Stimulated activated CD8-positive, alpha-beta memory T cell treated with anti-CD3 and anti-CD28 coated beads, Interleukin-4, amount 100 ng/mL, for 4 hours (primary cell): ENCODE measurements at places on chromosomes 2 and 18.

DNA sequence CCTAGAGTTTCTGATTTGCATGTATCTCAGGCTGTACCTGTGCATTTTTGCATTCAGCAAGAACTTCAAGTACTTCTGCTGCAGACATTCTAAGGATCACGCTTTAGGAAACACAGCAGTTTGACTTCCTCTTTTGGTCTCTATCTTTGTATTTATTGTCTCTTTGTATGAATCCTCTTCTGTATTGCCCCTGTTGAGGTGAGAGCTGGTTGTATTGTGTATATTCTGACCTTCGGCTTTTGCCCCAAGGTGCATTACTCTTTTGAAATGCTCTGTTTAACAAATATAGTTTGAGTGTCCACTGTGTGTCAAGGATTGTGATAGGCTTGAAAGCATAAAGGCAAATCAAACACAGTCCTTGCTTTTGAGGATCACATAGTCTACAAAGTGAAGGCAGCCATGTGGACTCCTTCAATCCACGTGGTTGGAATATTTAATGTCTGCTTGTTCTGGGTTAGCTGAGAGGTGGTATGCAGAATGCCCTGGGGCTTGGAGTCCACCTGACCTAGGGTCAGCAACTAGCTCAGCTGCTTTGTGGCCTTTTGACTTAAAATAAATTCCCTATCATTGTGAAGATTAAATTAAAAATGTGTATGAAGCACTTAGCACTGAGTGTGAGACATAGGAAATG lies 108.1 kb downstream of the LYPD6 start:
- DNase-seq = no peak

GRCh38 chr2:218284106-218284811 lies 8.0 kb downstream of the TMBIM1 start:
- DNase-seq = no peak

DNA sequence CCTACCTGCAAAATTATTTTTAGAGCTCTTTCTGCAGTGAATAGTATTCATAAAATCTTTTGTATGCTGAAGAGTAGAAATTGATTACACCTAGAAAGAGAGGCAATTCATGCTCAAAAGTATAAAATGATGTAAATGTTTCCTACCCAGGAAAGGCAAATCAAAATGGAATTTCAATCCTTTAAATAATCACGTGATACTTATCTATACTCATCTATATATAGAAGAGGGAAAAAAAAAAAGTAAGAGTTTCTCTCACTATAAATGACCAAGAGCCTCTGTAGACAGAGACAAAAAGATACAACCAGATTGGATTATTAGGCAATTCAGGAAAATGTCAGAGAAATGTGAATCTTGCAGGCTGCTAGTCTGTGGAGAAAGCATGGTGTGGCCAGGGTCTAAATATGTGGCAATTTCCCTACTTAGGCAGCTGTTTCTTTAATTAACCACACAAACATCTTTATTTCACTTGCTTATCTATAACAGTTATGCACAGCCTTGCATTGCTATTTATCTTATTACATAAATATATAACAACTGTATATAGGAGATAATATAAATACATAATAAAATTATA lies 39.5 kb downstream of the METTL8 start:
- no peak for DNase-seq

DNA sequence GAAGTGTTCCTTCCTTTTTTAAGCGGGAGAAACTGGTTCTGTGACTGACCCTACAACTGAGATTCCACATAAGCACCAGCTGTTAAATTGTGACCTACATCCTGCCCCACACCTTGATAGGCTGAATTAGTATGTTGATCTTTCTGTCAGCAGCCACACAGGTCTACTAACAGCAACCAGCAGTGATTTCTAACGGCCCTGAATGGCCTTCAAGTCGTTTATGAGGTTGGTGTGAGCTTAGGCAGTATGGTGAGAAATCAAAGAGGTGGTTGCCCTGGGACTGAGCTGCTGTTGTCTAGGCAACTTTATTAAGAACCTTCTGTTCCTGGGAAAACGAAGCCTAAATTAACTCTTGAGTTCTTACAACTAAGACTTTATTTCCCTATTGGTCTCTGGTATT lies 197.2 kb upstream of the FSHR start:
- DNase-seq = no peak

GRCh38 chr2:170712653-170713542 lies 2.2 kb upstream of the SP5 start:
- DNase-seq = no peak

GRCh38 chr18:50395093-50395492 lies 20.2 kb downstream of the SKA1 start:
- no peak for DNase-seq

- DNase-seq = no peak
Observed at GRCh38 chr2:27929916-27930486, 39.5 kb downstream of the BABAM2 start.

DNA sequence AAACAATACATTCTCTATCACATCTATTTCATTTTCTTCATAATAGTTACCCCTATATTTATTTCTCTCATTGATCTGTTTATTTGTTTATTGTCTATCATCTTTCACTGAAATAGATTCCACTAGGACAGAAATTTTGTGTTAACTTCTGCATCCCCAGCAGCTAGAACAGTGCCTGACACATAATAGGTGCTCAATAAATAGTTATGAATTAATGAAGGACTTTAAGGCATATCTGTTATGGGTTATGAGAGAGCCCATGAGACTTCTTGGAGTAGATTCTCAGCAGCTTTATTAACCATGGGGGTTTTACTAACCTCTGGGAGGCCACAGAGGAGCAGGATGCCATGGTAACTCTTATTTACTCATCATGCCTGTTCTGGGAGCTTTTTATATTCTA lies 144.6 kb downstream of the CDC42EP3 start:
- no peak for DNase-seq

GRCh38 chr2:105143467-105144151 lies 97.9 kb upstream of the GPR45 start:
- DNase-seq = no peak

- no peak for DNase-seq
Observed at GRCh38 chr18:62186499-62186773, 420 bp downstream of the PIGN start.

- no peak for DNase-seq
Observed at GRCh38 chr2:239257511-239257937, 143.3 kb downstream of the HDAC4 start.

DNA sequence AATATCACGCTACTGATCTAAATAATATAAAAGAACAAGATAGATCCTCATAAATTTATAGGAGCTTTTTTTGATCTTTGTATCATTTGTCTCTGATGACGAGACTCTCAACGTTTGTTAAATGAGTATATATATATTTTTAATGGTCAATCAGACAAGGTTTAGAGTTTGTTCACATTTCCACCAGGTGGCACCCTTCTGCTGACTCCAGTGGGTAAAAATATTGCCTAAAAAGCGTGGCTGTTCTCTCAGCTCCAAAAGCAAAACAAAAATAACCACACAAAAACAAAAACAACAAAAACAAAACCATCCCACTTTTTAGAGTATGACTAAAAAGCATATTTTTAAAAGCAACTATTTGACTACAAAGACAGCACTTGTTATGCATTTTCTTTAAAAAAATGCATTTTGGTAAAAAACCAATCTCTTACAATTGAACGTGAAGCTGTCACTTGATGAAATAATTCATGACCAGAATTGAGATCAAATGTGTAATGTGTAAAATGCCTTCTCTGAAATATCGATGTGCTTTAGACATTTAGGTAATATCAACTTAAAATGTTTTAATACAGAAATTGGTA lies 723.2 kb downstream of the DPP10 start:
- no peak for DNase-seq

DNA sequence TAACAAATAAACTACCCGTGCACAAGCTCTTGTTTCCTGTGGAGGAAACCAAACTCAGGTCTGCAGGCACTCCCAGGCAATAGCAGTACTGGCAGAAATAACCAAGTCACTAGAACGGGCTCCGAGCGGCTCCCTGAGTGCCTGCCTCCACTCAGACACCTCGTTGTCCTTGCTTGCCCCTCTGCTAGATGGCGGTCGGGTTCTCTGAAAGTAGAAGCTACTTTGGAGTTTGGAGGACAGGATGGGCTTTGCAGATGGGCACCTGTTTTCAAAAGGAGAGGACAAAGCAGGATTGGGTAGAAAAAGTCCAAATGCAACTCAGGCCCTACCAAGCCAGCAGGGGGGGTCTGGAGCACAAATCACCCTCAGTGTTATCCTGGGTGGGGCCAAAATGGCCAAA lies 136.4 kb downstream of the LRRC30 start:
- no peak for DNase-seq

- DNase-seq = no peak
Observed at GRCh38 chr2:143282684-143283083, 153.5 kb downstream of the ARHGAP15 start.
